ENCODE measurements at places on chromosomes 5 and 9.

DNA sequence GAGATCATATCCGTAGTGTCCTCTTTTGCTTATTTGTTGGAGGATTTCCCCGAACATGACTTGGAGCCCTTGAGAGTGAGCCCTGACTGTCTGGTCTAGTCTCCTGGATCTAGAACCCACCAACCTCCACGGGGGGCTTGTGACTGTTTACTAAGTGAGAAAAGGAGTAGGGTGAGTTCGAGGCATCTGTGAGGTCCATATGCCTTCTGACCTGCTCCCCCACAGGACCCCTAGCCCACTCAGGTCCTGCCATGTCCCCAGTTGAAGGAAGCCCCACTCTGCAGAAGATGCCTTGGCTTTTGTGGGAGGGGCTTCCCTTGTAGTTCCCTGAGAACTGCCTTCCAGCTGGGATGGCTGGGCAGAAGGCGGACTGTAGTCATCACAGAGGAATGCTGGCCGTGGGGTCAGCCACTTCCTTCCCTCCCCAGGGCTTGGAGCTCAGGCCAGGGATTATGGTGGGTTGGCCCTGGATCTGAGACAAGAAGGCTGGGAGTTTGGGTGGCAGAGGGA is 7.0 kb upstream of the IRF1 start:
- DNase-seq: no peak

DNA sequence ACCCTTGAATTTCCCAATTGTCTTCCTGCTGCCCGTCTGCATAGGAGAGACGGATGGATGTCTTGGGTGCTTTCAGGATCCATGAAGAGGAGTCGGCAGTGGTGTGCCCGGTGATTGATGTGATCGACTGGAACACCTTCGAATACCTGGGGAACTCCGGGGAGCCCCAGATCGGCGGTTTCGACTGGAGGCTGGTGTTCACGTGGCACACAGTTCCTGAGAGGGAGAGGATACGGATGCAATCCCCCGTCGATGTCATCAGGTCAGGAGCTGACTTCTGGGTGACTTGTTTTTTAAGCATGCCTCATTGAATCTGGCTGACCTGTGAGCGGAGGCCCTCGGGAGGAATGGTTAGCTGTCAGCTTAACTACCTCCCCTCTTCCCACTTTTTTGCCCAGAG is 24.2 kb downstream of the GALNT12 start:
- no peak for DNase-seq

DNA sequence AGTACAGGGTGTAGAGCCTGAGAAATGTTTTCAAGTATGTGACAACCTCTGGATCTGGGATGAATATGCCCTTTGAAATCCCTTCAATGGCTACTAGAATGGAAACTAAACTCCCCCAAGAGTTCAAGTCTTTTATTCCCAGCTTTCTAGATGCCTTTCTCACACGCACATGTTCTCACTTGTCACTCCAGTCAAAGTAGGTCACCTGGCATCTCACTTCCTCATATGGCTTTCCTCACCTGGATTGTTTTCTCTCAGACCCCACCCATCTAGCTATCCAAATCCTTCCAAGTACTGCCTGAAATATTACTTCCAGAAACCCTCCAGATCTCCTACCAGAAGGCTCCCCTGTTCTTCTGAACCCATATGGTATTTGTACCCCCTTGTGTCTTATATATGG is 615.4 kb upstream of the KLF4 start:
- DNase-seq: no peak

- DNase-seq: no peak
Observed at GRCh38 chr9:87585123-87585855, 87.6 kb downstream of the DAPK1 start.

GRCh38 chr5:155103146-155103545 is 89.6 kb downstream of the KIF4B start:
- no peak for DNase-seq

DNA sequence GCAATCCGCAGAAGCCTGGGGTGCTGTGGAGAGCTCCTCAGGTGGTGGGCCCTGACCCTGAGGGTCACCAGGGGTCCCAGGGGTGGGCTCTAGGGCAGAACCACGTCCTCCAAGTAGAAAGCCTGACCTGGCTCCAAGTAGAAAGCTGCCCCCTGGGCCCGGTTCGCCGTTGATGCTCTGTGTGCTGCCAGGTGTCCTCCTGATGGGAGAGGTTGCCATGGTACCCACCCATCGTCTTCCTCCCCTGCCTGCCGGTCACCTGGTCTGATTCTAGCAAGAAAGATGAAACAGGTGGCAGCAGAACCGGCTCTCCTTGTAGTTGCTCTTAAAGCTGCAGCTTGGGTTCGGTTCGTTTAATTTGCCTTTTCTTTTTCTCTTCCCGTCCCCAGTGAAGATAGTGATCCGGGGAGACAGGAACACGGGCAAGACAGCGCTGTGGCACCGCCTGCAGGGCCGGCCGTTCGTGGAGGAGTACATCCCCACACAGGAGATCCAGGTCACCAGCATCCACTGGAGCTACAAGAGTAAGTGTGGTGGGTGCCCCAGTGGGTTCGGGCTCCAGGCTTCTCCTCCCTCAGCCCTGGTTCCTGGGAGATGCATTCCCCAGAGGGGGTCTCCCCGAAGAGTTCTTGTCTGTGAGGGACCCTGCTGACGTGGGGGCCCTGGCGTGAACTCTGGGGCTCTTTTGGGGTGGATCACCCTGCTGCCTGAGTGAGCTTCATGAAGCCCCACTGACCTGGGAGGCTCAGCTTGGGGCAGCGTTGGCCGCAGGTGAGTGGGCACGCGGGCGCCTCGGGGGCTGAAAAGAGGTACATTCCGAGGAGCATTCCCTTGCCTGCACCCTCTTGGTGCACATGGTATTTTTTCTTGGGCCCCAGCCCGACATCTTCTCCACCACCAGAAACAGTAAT is 15.6 kb downstream of the RABL6 start:
- no peak for DNase-seq

DNA sequence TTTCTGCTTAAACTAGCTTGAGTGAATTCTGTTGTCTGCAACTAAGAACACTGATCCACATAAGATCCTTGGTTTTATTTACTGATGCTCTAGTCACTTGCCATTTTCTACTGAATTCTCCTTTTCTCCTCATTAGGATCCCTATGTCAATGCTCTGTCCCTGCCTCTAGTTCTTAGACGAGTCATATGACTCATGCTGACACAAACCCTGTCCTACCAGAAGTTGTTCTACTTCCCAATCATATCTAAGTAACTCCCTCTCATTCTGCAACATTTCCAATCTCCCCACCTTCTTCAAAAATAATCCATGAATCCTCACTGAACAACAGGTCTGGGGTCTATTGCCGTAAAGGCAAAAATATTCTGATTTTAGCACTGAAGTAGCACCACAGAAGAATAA is 47.1 kb upstream of the DMRT1 start:
- DNase-seq: no peak

GRCh38 chr9:103649086-103649485 is 445.0 kb upstream of the SMC2 start:
- no peak for DNase-seq

- DNase-seq: no peak
Observed at GRCh38 chr5:35884191-35884769, 27.6 kb downstream of the IL7R start.

- no peak for DNase-seq
Observed at GRCh38 chr5:56649569-56649968, 165.8 kb upstream of the MAP3K1 start.

GRCh38 chr9:121958530-121958929 is 134.6 kb downstream of the TTLL11 start:
- no peak for DNase-seq

DNA sequence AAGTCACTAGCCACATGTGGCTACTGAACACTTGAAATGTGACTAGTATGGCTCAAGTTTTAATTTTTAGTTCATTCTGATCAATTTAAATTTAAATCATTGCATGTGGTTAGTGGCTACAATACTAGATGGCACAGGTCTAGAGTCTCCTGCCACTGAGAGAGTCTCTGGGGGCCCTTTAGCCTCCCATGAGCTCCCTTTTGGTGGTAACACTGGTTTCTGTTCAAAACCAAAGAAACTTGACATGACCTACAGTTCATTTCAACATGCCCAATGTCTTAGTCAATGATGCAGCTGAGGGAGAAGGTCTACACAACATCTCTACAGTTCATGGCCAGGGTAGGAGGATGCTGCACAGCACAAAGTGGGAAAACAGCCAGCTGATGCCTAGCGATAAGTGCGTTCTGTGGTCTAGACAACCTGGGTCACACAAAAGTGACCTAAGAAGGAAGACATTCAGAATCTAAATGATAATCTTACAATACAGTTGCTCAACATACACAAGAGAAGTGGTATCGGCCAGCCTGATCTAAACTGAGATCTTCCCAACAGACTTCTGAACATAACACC is 121.0 kb downstream of the AUH start:
- no peak for DNase-seq

- DNase-seq: no peak
Observed at GRCh38 chr5:173924899-173925298, 36.8 kb downstream of the CPEB4 start.
